Globus pallidus (tissue), 1 donor: ENCODE measurements at places on chromosomes 5 and 9.

GRCh38 chr9:133738640-133739225 lies 581 bp upstream of the SARDH start:
- no peak for DNase-seq

DNA sequence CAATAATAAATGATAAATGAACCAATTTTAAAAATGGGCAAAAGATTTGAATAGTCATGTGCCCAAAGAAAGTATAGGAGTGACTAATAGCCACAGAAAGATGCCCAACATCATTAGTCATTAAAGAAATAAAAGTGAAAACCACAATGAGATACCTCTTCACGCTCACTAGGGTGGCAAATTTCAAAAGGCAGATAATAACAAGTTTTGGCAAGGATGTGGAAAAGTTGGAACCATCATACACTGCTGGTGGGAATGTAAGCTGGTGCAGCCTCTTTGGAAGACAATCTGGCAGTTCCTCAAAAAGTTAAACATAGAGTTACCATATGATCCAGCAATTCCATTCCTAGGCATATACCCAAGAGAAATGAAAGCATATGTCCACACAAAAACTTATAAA lies 1819.8 kb downstream of the MAT2B start:
- no peak for DNase-seq

DNA sequence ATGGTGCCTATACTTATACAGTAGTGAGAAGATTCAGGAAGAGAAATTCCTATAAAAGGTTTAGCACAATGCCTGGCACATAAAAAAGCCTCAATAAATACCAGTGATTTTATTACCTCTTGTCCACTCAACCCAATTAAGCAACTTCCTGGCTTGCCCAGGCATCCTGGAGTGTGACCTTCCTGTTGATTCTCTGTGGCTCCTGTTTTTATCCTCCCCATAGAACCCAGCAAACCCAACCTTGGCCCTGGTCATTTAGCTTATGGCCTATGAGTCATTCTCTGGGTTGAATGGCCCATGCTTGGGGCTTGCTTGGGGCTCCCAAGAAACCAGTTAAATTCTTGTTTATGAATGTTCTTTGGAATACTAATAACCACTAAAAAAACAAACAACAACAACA lies 21.4 kb upstream of the SPARC start:
- no peak for DNase-seq

DNA sequence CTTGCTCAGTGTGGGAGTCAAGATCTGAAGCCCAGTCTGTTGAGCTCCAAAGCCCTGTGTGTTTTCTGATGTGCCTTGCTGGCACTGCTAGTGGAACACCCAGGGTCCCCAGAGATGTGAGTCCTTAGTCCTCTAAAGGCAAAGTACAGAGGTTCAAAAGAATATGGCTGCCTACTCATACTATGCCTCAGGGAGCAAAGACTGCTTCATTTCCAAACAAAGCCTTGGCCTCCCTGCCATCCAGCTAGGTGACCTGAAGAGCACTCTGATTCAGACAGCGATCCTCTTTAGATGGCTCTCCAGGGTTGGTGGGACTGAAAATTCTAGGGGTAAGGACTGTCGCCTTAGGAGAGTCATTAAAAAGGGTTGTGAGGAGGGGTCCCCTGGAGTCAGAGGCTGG lies 2.0 kb downstream of the PRLR start:
- no peak for DNase-seq

DNA sequence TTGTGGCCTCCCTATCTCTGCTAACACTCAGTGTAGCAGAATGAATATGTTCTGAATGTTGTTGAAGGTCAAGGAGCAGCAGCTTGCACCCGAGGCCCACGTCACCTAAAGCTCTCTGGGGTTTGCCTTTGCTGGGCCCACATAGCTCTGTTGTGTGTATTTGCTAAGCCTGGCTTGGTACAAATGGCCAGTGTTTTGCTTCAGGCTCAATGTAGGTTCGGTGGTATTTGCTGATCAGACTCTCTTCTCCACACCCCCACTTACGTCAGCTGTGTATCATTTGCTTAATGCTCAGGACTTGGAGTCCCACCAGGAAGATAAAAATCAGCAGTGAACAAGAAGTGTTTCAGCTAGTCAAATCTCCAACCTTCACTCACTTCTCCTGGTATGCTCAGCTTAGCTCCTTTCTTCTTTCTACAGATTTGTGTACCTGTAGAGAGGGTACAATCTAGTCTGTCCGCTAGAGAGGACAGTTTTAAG lies 4.8 kb upstream of the RFESD start:
- no peak for DNase-seq

DNA sequence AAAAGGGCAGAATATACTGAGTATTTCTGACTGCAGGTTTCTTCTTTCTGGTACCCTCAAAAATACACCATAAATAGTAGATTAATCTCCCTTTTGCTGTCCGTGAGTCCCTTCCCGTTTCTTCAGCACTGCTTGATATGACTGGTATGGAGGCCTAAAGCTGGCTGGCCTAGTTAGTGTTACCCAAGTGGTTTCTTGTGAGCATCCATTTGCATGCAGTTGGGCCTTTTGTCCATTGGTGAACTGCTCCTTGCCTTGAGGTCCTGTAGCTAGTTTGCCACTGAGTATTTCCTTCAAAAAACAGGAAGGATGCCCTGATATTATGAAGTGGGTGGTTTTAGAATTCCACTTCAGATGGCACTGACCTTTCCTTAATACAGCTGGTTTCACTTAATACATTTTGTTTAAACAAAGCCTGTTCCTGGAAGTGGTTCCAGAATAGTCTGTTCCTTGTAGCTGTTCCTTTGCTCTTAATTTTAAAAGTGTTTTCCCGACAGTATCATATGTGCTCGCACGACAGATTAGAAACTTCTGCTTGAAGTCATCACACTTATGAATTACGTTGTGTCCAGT lies 40.0 kb upstream of the ABL1 start:
- DNase-seq, result no peak

DNA sequence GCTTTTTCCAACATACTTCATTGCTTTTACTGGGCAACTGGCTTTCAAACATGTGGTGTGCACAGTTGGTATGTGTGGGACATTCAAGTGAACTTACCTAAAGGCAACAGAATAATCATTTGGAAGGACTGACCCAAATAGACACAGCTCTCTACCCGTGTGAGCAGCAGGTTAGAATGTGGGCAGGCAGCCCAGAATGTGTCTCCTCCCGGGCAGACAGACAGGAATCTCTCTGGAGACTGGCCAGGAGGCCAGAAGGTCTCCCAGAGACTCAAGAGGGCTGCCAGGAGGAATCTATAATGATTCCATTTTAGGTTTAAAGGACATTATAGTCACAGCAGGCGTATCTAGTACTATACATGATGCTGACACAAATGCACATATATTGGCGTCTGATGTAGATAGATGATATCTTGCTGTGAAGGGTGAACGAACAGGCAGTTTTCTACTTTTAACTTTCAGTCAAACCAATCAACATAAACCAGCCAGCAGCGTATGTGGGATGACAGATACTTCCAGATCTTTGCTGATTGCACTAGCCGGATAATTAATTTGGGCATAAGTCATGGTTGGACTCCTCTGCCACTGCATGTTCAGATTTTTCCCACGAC lies 297.4 kb upstream of the ZNF608 start:
- no peak for DNase-seq

DNA sequence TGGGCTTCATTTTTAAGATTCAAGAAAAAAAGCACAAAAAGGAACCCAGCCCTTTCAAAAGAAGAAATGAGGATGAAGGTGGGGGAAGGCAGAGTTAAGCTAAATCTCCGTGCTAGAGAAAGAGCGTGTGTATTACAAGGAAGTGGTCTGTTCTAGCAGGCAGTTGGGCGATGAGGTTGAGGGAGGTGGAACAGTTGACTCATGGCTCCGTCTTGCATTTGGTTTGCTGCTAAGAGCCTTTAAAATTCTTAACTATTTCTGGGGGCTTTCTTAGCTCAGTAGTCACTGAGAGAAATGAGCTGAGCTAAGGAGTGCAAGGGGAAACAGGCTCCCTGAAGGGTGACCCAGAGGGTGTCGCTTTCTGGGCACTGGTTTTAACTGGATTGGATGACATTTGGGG lies 117.4 kb downstream of the GCNT1 start:
- no peak for DNase-seq

DNA sequence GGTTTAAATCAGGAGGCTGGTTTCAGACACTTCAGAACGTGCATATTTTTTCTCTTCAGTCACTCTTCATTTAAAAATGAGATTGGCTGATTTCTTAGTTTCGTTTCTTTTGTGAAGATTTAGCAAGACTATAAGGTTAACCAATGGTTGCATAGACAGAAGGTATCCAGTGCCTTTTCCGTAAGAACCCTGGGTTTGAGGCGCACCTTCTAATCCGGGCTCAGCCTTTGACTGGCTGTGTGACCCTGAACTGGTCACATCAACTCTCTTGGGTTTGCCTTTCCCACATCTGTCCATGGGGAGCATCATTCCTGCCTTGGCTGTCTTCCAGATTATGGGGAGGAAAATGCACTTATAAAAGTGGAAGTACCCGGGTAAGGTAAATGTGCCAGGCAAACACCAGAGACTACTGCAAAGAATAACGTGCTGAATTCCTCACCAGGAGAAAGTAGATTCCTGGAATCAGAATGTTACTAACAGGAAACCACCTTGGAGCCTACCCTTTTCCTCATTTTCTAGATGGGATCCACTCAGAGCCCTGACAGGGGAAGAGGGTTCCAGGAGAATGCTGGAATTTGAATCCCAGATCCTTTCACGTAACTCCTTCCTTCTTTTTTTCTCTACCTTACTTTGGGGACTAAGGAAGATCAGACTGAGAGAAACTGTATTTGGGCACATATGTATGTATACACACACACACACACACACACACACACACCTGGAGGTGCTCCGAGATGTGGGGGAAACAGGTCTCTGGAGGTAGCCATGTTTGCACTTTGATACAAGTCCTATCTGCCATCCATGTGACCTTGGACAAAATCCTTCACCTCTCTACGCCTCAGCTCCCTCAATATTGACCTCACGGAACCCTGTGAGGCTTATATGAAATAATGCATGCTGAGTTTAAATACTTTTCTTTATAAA lies 6.8 kb downstream of the HAND1 start:
- no peak for DNase-seq

GRCh38 chr9:38228331-38229103 lies 159.5 kb upstream of the SHB start:
- DNase-seq, result no peak

- no peak for DNase-seq
Measured at GRCh38 chr9:81621785-81622259, 67.5 kb downstream of the TLE1 start.

GRCh38 chr5:8060953-8061429 lies 192.0 kb downstream of the MTRR start:
- DNase-seq, result peak; percentile 47

DNA sequence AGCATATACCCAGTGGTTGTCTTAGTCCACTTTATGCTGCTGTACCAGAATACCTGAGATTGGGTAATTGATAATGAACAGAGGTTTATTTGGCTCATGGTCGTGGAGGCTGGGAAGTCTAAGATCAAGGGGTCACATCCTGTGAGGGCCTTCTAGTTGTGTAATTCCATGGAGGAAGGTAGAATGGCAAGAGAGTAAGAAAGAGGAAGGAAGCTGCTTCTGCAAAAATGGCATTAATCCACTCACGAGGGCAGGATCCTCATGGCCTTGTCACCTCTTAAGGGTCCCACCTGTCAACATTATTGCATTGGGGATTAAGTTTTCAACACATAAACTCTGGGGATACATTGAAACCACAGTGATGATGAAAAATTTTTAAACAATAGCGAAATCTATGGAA lies 17.0 kb downstream of the BTNL8 start:
- no peak for DNase-seq

DNA sequence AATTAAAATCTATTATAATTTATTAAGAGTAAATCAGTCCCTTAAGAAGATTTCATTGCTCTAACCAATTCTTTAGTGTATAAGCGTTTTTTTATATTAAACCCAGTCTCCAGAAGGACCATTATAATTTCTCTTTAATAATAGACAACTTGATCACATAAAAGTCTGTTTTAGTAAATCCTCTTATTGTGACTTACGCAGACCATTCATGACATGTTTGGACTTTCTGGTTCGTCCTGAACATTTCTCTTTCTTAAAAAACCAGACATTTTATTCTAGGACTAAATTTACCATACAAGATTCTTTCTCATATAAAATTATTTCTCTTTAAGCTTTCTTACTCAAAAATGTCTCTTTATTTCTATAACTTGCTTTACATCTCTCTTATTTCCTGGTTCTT lies 196.2 kb upstream of the RAI14 start:
- no peak for DNase-seq

GRCh38 chr9:27258662-27259061 lies 38.3 kb downstream of the EQTN start:
- no peak for DNase-seq

- DNase-seq, result no peak
Measured at GRCh38 chr5:169415948-169416347, 115.0 kb upstream of the SLIT3 start.

GRCh38 chr9:111034898-111035539 lies 3.3 kb downstream of the LPAR1 start:
- peak; percentile 64 for DNase-seq

GRCh38 chr9:70413464-70413798 lies 1.0 kb downstream of the KLF9 start:
- no peak for DNase-seq

GRCh38 chr5:149514512-149514911 lies 36.7 kb downstream of the CSNK1A1 start:
- DNase-seq, result no peak

DNA sequence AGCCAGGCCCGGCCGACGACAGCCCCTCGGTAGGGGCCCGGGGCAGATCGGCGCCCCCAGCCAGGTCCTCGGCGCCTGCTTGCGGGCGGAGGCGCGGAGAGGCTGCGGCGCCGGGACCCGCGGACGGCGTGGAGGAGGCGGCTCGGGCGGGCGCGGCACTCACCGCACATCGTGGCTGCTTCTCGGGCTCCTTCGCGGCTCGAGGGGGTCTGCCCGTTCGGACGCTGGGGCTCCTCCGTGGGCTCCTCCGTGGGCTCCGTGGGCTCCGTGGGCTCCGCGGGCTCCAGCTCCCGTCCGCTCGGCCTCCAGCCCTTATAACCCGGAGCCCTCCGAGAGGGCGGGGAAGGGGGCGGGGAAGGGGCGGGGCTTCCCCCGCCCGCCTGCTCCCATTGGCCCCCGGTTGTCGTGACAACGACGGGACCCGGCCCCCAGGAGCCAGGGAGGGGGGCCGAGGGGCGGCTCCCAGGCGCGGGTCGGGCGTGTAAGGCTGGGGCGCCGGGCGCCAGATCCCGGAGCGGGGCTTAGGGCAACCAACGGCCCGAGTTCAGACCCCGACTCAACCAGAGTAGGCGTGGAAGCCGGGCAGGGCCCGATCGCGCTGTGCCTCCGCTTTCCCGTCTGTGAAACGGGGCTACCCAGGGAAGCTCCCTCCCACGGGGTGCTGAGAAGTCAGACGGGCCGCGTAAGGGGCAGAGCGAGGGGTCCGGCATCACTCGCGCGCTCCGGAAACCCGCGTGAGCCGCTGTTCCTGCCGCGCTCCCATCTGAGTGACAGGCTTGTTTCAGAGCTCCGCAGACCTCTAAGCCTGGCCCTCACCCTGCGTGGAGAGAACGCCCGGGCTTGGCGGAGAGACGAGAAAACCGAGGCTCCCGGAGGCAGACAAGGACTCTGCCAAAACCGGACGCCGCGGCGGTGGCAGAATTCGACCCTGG lies at the start of gene GFPT2:
Gene GFPT2 (minus strand): TSS at position 289 of the 932 bp plus-strand sequence. CDS start 119 bp downstream, at position 170.
- peak; percentile 87 for DNase-seq

DNA sequence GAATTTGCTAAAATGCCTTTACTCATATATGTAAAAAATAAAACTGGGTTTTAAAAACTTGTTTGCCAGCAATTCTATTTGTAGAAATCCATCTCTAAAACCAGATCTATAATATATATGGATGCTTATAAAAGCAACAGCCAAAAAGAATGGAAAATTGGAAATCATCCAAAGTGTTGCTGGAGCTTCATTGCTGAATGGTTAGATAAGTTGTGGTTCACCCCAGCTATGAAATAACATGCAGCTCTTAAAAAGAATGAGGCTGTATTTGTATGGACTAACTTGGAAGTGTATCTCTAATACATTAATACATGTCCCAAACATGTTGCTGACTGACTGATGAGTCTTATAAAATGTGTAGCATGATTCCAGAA lies 76.2 kb downstream of the STK10 start:
- no peak for DNase-seq
